ENCODE measurements at places on chromosomes 13 and 19.
A peak's percentile ranks its signal among the peaks of the same experiment; 100 is the strongest.

GRCh38 chr13:44833139-44833538, 156.1 kb downstream of the NUFIP1 start:
- no peak for DNase-seq

GRCh38 chr19:5339198-5339949, 1.2 kb downstream of the PTPRS start:
- DNase-seq = no peak

DNA sequence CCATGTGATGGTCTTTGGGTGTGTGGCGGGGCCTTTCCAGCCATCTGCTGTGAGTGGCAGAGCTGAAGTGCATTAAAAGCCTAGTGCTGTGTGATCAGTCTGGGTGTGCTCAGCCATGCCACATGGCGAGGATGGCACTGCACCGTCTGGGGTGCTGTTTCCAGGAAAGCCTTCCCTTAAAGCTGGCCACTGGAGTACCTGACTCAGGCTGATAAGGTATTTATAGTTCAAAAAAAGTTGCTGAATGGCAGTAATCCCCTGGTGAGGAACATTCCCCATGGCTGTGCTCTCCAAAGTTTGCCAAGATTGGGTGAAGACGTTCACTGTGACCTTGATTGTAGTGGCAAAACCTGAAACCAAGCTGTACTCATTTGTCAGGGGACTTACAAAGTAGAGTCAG, 6.0 kb downstream of the GPI start:
- DNase-seq = no peak

- DNase-seq = no peak
Measured at GRCh38 chr13:98326291-98326690, 149.2 kb upstream of the RNF113B start.

DNA sequence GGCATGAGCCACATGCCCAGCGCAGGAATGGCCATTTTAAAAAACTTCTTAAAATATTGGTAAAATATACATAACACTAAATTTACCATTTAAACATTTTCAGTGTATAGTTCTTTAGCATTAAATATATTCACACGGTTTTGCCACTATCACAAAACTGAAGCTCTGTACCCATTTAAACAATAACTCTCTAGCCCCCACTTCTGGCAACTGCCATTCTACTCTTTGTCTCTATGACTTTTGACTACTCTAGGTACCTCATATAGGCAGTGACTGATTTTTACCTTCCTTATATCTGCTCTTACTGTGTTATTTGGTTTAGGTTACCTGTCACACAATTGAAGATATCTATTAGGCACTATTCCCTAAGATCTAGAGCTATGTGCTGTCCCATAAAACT, 2.3 kb upstream of the KBTBD7 start:
- DNase-seq = no peak

GRCh38 chr13:29564818-29565217, 30.7 kb downstream of the SLC7A1 start:
- no peak for DNase-seq

DNA sequence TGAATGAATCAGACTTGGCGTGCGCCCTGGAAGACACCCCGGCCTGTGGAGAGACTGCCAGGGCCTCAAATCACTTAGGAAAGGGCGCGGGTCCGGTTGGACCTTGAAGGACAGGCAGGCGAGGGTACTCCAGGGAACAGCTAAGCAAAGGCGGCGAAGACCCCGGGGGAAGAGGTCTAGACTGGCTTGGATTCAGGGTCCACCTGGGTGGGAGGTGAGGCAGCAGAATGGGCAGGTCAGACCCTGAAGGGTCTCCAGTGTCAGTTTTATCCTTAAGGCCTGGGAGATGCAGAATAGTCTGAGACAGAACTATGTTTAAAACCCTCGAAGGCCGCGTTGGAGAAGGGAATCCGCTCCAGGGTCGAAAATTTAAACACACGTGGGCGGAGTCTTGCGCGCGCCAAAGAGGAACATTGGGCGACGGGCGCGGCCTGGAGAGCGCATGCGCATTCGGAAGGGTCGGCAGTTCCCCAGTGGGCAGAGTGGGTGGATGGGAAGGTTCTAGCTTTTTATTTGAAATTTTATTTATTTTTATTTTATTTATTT, 567 bp upstream of the SMG9 start:
- peak; percentile 66 for DNase-seq

DNA sequence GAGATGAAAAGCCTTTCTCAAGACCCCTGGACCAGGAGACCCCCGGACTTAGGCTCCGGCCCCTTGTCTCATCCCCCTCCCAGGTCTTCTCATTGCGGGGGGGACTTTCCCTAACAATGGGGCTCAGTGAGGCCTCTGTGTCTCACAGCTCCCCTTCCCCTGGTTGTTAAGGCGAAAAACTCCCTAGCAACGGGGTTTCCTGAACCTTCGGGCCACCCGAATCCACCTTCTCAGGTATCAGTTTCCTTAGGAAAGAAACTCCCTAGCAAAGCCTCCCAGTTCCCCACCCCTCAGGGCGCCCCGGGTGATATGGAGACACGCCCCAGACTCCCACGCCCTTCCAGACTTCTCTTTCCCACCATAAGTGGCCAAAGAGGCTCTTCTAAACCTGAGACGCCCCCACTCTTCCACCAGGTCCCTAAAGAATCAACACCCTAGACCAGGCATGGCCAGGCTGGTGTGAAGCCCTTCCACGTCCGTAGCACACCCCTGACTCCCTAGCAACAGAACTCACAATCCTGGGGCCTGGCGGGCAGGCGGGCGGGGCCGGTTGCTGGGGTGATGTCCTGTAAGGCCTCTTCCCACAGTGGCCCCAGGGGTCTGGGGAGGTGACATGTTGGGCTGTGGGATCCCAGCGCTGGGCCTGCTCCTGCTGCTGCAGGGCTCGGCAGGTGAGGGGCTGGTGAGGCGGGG, at the start of gene TMEM190:
Gene TMEM190 (plus strand): TSS at position 586 of the 693 bp plus-strand sequence. CDS start 28 bp downstream, at position 614.
- DNase-seq = no peak

DNA sequence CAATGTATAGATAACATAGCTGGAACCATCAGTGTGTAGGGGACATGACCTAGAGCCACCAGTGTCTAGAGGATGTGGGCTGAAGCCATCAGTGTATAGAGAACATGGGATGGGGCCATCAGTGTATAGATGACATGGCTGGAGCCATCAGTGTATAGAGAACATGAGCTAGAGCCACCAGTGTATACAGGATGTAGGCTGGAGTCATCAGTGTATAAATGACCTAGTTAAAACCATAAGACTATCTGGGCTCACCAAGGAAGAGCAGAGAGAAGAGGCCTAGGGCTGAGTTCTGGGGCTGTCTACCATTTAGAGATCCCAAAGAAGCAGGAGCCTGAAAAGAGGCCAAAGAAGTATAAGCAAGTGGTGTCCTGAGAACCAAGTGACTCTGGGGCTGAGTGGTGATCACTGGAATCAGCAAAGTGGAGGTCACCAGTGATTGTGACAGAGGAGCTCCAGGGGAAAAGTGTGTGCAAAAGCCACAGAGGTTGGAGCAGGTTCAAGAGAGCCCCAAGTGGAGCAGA, 41.0 kb downstream of the RFX2 start:
- DNase-seq = peak; percentile 46

- DNase-seq = no peak
Measured at GRCh38 chr13:77022341-77022740, 4.6 kb downstream of the FBXL3 start.

DNA sequence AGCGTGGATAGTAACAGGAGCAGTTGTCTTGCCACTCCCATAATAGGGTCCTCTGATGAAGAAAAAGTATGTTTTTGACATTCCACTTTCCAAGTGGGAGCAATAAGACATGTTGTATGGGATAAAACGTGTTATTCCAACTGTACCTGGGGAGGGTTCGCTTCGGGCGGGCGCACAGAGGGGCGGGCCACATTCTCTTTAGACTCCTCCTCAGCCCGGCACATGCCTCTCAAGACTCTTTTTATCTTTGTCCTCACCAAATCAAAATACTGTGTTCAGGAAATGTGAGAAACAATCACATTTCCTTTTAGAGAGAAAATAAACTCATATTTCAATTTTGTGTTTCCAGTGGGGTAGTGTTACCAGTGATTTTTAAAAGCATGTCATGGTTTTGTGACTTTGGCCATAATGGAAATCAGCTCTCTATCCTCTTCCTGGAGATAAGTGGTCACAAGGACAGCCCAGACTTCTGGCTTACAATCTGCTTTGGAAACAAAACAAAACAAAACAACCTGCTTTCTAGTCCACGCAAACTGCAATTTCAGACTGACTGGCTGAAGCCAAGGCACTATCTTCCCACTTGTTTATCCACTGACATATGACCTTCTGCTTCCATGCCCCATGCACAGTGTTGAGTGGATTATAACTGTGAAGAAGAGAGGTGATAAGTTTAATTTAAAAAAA, 276.1 kb downstream of the NALCN start:
- DNase-seq = no peak

Measured in tibial artery (tissue), 4 donors.